ENCODE measurements at places on chromosomes 12 and 14.

DNA sequence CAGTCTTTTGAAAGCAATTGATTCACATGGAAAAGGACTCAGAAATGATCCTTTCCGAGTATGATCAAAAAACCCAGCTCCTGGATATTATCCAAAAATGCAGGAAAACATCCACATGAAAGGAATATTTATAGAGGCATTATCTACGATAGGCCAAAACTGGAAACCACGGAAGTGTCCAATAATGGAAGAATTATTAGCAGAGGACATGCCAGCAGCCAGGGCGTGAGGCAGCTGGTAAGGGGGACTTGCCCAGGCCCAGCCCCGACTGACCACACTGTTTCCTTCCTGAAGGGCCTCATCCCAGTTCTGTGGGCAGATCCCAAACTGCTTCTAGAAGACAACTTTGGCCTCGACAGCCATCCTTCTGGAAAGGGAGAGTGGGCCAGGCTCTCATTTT lies 20.5 kb downstream of the ACTN1 start:
- no peak for DNase-seq

DNA sequence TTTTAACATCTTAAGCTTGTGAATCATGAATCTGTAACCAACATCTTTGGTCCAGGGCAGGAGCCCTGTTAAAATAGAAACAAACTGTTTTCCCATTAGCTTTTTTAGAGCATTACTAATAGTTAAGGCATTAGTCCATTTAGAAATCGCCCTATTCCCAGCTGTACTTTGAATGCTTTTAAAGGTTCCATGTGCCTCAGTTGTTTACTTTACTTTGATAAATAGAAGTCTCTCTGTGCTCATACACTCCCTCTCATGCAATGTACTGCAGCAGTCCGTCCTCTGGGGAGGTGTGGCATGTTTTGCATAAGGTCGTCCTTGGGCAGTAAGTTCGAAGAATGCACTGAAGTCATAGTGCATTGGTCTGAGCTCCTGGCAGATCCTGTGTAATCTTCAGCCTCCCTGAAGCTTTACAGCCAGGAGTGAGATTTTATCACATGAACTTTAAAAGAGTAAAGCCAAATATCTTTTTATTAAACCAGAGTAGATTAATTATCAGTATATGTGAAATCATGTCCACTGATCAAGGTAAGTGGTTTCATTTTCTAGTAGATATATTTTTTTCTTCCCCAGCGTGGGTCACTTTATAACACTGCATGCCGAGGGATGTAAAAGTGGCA lies 134.7 kb downstream of the FGD4 start:
- peak; percentile 96 for DNase-seq

- DNase-seq, result no peak
Measured at GRCh38 chr12:96241431-96241830, 47.3 kb downstream of the ELK3 start.

- no peak for DNase-seq
Measured at GRCh38 chr12:108430245-108430644, 84.8 kb upstream of the FICD start.

DNA sequence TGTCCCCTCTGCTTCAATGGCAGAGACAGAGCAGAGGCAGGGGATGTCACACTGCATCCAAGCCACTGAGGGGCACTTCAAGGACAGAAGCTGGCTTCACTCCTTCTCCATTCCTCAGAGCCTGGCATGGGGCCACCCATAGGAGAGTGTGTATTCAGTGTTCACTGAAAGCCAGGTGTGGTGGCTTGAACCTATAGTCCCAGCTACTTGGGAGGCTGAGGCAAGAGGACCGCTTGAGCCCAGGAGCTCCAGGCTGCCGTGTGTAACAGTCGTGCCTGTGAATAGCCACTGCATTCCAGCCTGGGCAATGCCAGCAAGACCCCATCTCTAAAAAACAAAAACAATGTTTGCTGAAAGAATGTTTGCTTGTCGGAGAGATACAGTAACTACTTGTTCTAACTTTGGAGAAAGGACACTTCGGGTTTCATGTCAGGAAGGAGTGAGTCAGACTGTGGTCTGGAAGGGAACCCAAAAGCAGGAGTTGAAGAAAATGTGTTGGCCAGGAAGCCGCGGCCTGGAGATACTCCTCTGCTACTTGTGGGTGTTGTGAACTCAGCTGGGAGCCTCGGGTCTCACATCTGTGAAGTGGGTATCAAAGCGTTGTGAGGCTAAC lies 43.4 kb downstream of the ELK3 start:
- peak; percentile 96 for DNase-seq

- no peak for DNase-seq
Measured at GRCh38 chr12:39975374-39975918, 130.4 kb downstream of the SLC2A13 start.

- no peak for DNase-seq
Measured at GRCh38 chr14:76326918-76327689, 48.8 kb upstream of the ESRRB start.

DNA sequence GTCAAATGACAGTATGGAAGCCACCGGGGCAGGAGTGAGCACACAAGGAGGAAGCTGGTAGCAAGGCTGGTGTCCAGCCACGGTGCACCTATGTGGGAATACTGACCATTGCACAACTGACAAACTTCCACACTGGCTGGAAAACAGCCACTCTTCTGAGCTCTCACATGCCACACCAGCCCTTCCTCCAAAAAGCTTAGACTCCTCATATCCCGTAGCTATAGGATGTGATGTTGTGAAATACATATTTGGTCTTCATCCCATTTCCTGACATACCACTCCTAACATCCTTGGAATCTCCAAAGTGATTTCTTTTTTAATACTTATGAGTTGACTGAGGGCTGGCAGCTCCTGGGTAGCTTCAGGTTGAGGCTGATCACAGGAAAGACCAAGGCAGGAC lies 103.6 kb downstream of the NTF3 start:
- no peak for DNase-seq

DNA sequence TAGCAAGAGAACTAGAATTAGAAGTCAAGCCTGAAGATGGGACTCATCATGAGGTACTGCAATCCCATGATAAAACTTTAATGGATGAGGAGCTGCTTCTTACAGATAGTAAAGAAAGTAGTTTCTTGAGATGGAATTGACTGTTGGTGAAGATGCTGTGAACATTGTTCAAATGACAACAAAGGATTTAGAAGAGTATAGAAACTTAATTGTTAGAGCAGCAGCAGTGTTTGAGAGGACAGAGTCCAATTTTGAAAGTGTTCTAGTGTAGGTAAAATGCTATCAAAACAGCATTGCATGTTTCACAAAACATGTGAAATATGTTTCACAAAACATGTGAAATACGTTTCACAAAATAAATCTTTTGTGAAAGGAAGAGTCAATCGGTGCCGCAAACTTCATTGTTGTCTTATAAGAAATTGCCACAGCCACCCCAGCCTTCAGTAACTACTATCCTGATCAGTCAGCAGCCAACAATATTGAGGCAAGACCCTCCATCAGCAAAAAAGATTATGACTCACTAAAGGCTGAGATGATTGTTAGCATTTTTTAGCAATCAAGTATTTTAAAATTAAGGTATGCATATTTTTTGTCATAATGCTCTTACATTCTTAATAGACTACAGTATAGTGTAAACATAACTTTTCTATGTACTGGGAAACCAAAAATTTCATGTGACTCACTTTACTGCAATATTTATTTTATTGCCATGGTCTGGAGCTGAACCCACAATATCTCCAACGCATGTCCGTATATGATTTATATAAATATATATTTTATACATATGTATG lies 173.4 kb upstream of the BMP4 start:
- no peak for DNase-seq

- no peak for DNase-seq
Measured at GRCh38 chr14:71135911-71136310, 228.7 kb downstream of the PCNX1 start.

DNA sequence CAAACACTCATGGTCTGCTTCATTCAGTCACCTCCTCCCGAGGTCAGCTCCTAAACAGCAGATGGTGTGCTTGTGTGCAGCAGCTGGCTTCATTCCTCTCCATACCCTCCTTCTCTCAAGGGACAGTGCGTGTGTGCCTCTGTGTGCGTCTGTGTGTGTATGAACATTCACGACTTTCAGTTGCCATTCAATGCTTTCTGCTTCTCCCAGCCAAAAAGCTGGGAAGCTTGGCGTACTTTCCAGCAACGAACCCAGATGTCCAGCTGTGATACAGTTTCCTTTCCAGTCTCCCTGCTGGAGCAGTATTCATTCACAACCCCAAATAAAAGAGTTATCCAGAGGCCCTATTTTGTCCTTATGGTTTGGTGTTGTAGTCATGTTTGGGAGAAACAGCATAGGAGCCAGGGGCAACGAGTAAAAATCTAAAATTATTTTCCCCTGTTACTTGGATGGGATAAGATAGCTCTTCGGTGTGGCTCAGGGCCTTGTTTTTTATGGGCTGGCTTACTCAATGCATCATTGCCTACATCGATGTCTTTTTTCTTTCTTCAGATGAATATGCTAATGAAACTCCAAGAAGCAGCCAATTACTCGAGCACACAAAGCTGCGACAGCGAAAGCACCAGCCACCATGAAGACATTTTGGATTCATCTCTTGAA lies 379.3 kb downstream of the NAV3 start:
- no peak for DNase-seq

DNA sequence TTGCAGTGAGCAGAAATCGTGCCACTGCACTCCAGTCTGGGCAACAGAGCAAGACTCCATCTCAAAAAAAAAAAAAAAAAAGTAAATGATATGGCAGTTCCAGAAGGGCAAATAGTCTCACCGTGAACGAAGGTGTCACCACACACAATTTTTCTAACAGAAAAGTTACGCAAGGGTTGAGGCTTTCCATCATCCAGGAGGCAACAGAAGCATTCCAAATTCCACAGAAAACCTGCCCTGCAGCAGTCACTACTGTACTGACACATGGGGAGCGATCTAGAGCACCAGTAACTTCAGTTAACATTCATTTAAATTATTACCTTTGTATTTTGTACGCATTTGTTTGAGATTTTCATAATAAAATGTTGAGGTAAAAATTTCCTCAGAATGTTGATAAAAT lies 24.8 kb downstream of the TMCC3 start:
- no peak for DNase-seq

GRCh38 chr12:109418848-109419480 lies 58.1 kb downstream of the KCTD10 start:
- DNase-seq, result no peak

DNA sequence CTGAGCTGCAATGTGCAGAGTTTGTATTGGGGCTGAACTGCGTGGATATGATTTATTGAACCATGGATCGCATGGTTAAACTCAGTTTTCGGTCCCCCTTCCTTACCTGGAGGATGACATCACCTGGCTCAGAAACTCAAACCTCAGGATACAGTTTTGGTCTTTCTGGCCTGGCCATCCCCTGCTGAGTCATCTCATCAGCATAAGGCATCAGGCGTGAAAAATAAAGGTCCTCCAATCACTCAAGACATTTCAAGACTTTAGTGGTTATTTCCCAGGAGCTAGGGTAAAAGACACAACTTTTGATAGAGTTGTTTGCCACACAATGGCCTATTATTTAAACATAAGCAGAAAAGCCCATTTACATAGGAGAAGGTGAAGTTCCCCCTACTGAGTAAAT lies 631.1 kb upstream of the TMEM132C start:
- DNase-seq, result no peak

DNA sequence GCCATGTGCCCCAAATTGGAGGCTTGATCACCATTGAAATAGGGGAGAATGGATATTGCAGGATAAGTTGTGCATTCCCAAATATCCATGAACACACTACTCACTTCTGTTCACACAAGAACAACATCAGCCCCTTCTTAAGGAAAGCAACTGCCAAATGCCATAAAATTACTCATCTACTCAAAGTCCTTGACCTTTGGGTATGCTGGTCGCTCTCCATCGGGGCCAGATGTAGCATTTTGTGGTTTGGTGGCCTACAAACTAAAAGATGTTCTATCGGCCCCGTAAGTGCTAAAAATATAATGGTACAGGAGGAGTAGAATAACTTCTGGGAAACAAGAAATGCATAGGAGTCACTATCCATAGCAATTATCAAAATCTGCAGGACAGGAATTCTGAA lies 362.6 kb downstream of the AEBP2 start:
- no peak for DNase-seq

GRCh38 chr12:46664761-46665287 lies 161.0 kb downstream of the SLC38A4 start:
- peak; percentile 86 for DNase-seq

- no peak for DNase-seq
Measured at GRCh38 chr14:77883847-77884238, 83.9 kb downstream of the ADCK1 start.

DNA sequence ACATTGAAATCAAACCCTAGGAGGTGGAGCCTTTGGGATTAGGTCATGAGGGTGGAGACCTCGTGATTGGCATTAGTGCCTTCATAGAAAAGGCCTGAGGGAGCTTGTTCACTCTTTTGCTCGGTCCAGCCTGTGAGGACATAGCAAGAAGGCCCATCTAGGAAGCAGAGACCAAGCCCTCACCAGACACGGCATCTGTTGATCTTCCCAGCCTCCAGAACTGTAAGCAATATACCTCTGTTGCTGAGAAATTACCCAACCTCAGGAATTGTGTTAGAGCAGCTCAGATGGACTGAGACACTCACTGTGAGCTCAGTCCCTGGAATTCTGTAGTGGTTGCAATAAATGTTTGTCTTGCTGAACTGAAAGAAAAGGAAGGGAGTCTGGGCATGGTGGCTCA lies 116.2 kb upstream of the MAP1LC3B2 start:
- DNase-seq, result no peak

GRCh38 chr12:56551070-56551469 lies 29.4 kb downstream of the RBMS2 start:
- no peak for DNase-seq

- no peak for DNase-seq
Measured at GRCh38 chr12:94147991-94148738, at the start of gene PLXNC1. Gene PLXNC1 (plus strand): TSS chr12:94148577. CDS start chr12:94148972, 395 bp downstream.

DNA sequence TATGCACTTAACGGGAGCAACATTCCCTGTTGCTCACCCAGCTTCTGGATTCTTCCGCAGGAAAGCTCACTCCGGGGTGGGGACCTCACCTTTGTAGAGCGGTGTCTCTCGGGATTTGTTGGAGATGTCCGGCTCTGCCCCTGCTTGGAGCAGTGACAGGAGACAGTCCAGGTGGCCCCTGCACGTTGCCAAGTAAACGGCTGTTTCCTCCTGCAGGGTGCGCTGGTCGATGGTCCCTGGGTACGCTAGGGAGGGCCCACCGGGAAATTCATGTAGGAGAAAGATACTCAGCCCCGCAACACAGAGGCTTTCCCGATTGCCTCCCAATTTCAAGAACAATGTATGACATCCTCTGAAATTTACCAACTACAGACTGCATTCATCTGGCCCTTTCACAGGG lies 23.1 kb downstream of the ASB2 start:
- DNase-seq, result no peak

DNA sequence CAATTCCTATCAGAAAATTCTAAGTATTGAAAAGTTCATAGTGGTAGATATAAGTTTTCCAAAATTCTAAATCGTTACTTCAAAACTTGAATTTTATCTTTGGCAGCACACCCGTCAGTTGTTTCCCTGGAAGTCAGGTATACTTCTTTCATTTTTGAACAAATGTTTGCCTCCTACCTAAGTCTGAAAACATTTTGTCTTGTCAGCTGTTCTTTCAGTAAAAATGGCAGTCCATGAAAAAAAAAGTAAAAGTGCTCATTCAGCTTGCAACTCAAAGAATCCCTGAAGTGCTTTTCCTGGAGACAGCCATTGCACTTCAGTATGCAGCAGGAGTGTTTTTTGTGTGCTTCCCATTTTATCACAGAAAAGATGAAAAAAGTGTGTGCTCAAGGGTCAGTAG lies 130.1 kb upstream of the NEDD1 start:
- DNase-seq, result no peak
